Stimulated activated CD4-positive, alpha-beta T cell treated with anti-CD3 and anti-CD28 coated beads, Interleukin-2, amount 100 ng/mL, for 48 hours (primary cell): ENCODE measurements at places on chromosomes 4 and X.

DNA sequence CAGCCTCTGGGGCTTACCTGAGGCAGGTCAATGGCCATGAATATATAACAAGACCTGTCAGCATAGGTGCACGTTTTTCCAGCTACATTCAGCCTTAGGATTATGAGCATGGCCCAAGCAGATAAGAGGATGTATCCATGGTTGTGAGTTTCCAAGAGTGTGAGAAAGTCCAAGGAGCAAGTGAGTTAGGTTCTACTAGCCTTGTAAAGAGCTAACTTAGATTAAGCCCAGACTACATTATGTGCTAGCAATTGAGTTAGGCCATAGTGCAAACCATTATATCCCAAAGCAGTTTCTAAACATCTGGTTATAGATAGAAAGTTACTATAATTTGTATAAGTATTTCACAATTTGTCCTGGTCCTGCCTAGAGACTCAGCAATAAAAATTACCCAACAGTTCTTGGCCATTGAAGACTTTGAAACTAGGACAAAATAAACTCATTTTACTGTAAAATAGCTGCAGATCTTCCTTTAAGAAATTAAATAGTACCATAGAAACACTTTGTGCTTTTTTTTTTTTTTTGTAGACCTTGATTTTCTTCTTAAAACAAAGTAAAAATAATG is 312.0 kb downstream of the CAMK2D start:
- no peak for DNase-seq

DNA sequence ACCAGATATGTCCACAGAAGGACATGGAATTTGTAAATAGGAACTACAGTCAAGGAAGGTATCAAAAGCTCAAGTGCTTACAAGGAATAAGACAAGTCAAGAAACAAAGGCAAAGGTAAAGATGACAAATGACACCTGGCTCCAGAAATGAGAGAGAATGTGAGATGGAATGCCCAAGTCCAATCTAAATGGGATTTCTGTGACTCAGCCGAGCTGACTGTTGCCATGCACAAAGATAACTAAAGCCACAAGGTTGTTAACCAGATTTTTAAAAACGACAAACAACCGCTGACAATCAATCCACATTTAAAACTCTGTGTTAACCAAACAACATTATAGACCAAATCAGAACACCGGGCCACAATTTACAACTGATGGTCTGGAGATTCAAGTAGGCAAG is 1.1 kb downstream of the NFXL1 start:
- no peak for DNase-seq

- DNase-seq, result no peak
Measured at GRCh38 chrX:153744210-153745066, 19.6 kb upstream of the PLXNB3 start.

DNA sequence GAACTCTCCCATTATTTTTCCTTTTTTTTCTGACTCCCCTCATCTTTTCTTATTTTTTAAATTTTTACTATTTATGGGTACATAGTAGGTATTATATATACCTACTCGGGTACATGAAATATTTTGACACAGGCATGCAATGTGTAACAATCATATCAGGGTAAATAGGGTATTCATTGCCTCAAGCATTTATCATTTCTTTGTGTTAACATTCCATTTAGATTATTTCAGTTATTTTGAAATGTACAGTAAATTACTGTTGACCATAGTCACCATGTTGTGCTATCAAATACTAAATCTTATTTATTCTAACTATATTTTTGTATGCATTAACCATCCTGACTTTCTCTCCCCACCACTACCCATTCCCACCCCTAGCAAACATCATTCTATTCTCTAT is 33.8 kb upstream of the SLIT2 start:
- no peak for DNase-seq

DNA sequence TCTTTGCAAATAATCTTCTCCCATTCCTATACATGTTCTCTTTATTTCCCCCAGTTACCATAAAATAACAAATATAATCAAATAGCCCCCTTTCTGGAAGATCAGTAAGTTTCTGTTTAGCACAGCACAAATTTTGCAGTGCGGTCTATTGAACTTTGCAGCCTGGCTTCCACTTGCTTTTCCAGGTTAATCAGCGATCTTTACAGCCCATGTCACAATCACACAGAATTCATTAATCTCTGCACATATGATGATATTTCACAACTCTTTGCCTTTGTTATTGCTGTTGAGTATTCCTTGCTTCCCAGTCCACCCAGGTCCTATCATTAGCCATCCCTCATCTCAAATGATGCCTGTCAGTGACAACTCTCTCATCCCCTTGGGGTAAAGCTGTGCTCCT is 2358.0 kb downstream of the PCDH7 start:
- DNase-seq, result no peak

DNA sequence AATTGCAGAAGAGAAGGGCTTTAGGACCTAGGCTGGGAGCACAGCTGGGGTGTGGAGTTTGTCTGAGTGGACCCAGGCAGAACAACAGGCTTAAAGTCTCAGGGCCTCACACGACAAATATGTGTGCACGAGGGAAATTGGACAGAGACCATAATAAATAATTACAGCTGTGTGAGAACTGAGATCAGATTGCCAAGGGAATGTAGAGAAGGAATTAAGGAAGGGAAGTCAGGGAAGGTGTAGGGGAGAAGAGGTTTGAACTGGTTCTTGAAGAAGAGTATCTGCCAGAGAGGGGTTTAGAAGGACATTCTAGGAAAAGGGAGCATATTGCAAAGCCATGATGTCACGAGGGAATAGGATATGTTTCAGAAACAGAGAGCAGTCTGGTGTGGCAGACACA is 120.7 kb upstream of the TSPAN5 start:
- no peak for DNase-seq
